ENCODE measurements at places on chromosomes 7 and 10.
A peak's percentile ranks its signal among the peaks of the same experiment; 100 is the strongest.

GRCh38 chr10:132943058-132943790 is 854 bp upstream of the CFAP46 start:
- DNase-seq: no peak

- no peak for DNase-seq
Measured at GRCh38 chr7:96052860-96053470, 268.9 kb downstream of the SLC25A13 start.

DNA sequence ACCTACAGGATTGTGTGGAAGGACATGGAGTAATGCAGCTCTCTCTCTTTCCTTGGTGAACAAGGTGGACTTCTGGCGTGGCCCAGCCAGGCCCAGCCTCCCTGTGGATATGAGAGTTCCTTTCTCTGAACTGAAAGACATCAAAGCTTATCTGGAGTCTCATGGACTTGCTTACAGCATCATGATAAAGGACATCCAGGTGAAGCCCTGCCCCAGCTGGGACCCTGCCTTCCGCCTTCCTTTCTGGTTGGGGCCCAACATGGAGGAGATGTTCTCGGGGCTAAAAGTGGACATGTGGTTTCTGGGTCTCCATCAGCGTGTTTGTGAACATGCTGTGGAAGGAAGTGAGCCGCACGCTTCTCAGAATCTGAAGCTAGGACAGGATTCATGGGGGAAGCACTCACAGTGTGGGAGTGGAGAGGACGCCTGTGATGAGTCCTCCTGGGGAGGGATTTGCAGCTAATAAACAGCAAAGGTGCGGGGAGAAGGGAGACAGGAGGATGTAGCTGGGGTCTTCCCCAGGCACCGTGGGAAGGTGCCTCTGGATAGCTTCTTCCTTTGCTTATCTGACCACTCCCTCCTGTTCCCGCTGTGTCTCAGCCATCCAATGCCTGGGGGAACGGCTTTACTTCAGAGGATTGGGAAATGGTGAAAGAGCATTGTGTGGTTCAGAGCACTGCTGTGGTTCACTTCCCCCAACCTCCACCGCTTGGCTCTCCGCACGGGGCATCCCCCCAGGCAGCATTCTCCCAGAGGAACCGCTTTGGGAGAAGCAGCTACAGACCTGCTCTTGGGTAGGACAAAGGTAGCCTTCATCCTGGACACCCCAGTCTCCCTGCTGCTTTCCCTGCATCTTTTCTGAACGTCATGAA is 5.5 kb downstream of the CPA5 start:
- no peak for DNase-seq

- DNase-seq: no peak
Measured at GRCh38 chr10:7659560-7659959, 7.2 kb downstream of the ITIH5 start.

GRCh38 chr10:118569882-118570252 is 25.6 kb downstream of the PRLHR start:
- no peak for DNase-seq

DNA sequence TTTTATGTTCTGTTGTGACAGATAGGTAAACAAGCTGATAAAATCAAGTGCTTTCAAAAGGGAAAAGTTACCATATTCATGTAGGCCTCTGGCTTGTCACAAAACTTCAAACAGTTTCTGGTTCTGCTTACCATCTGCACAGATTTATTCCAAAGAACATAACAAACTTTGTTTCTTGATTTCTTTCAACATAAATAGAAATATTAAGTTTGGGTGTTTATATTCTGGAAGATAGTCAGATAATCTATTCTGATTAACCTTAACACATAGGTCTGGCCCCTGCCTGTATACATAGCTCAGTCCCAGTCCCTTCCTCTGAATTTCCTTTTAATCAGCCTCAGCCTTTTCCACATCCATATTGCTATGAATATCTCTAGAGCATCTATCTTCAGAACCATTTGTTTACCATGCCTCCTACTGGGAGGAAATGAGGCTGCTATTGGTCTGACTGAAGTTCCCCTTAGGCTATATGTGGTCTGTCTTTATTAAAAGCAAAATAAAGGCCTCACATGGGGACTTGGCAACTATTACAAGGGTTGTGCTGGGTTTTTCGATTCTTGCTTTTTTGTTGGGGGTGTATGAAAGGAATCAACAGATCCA is 319.0 kb downstream of the HPSE2 start:
- DNase-seq: no peak

GRCh38 chr7:139618482-139619366 is 95.2 kb downstream of the CLEC2L start:
- DNase-seq: no peak

DNA sequence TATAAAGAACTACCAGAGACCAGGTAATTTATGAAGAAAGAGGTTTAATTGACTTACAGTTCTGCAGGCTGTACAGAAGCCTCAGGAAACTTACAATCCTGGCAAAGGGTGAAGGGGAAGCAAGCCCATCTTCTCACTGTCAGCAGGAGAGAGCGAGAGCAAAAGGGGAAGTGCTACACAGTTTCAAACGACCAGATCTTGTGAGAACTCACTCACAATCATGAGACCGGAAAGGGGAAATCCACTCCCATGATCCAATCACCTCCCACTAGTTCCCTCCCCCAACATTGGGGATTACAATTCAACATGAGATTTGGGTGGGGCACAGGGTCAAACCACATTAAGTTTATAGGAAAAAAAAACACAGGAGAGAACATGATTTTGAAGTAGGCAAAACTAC is 222.1 kb upstream of the SHH start:
- DNase-seq: no peak

GRCh38 chr10:107031931-107032699 is 132.4 kb downstream of the SORCS1 start:
- DNase-seq: no peak

DNA sequence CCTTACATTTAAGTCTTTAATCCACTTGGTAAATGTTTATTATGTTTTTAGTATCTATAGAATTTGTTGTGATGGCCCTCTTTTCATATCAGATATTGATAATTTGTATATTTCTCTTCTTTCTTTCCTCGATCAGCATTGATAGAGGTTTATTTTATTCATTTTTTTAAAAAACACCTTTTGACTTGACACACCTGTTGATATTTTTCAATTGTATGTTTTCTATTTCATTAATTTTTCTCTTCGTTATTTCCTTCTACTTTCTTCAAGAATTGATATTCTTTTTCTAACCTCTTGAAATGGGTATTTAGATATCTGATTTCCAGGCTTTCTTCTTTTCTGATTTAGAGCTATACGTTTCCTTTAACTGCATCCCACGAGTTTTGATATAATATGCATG is 50.9 kb downstream of the BTBD16 start:
- DNase-seq: no peak

DNA sequence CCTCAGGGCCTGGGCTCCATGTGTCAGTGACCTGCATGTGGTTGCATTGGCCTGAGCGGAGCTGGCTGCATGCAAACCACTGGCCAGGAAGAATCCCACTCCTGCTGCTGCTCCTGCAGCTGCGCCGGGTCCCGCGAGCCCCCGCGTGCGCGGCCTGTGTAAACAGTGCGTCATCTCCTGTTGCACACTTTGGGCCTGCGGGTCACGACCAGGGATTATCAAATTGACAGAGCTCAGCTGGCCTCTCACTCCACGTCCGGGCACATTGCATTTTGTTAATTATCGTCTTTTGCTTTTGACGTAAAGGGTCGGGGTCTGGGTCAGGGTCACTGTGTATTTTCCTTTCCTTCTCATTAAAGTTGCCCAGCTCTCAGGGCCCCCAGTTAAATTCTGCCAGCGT is 132.6 kb downstream of the RGS10 start:
- DNase-seq: no peak

- DNase-seq: no peak
Measured at GRCh38 chr7:105296491-105296890, 92.2 kb downstream of the SRPK2 start.

GRCh38 chr10:77296534-77297392 is 340.8 kb downstream of the KCNMA1 start:
- DNase-seq: no peak

- DNase-seq: no peak
Measured at GRCh38 chr7:120806669-120807068, 51.3 kb downstream of the TSPAN12 start.

GRCh38 chr10:126838316-126838715 is 66.9 kb upstream of the DOCK1 start:
- no peak for DNase-seq

- no peak for DNase-seq
Measured at GRCh38 chr7:92763636-92764423, 72.5 kb downstream of the CDK6 start.

- no peak for DNase-seq
Measured at GRCh38 chr7:27179503-27180430, 5.3 kb downstream of the HOXA11 start.

DNA sequence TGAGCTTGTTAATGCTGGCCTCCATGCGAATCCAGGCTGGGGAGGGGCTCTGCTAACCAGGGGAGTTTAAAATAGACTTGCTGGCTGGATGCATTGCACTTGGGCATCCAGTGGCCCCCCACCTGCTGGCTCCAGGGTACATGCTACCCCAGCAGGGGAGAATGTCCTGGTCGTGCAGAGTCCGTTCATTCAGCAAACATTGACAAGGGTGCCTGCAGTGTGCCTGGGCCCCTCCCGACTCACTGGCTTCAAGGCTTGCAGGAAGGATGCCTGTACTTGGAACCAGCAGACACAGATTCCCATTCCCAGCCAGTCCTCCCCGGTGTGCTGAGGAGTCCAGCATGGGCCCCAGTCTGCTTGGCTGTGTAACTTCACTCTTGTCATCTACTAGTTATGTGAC is 1.5 kb downstream of the SLC29A3 start:
- DNase-seq: no peak

DNA sequence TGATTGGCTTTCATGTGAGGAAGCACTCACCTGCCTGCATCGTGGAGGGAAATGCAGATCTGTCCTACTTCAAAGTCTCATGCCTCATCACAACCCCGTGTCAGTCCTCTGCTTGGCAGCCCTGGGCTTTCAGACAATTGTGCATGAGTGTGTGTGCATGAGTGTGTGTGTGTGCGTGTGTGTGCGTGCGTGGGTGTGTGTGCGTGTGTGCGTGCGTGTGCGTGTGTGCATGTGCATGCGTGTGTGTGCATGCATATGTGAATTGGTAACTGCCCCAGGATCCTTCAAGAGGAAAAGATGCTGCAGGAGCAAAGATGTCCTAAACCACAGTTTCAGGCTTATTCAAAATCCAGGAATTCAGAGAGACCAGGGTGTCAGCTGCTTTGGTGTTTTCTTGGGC is 71.3 kb downstream of the LANCL2 start:
- no peak for DNase-seq

- no peak for DNase-seq
Measured at GRCh38 chr10:48467669-48468068, 137.2 kb downstream of the ARHGAP22 start.

DNA sequence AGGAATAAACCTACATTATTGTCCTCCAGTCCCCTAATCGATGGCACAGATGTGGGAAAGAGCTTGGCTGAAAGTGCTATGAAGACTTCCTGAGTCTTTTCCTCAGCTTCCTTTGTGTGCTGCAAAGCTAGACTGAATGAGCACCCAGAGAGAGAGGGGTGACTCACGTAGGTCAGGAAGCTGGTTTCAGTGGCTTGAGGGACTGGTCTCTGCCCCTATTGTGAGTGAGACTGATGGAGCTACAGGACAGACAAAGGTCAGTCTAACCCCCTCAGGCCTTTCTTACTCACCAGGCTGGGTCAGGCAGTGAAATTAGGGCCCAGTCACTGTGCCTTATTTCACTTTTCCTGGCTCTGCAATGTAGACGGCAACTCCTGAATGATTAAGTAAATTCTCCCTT is 171.1 kb upstream of the GRB10 start:
- no peak for DNase-seq

DNA sequence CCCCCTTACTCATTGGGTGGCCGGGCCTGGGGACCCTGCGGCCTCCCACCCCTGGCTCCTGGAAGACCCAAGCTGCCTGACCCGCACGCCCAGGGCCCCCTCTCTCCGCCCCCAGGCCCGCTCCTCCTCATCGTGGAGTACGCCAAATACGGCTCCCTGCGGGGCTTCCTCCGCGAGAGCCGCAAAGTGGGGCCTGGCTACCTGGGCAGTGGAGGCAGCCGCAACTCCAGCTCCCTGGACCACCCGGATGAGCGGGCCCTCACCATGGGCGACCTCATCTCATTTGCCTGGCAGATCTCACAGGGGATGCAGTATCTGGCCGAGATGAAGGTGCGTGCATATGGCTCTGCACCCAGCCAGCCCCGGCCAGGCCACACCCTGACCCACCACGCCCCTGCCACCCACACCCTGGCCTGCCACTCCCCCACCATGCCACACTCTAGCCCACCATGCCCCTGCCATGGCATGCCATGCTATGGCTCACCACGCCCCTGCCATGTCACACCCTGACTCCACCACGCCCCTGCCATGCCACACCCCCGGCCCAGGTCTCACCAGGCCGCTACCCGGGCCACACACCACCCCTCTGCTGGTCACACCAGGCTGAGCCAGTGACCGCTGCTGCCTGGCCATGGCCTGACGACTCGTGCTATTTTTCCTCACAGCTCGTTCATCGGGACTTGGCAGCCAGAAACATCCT is 18.7 kb upstream of the CSGALNACT2 start:
- DNase-seq: no peak

- DNase-seq: no peak
Measured at GRCh38 chr7:123581162-123581459, 20.5 kb upstream of the ASB15 start.

GRCh38 chr7:130493275-130493873 is 1.5 kb downstream of the MEST start:
- DNase-seq: no peak

DNA sequence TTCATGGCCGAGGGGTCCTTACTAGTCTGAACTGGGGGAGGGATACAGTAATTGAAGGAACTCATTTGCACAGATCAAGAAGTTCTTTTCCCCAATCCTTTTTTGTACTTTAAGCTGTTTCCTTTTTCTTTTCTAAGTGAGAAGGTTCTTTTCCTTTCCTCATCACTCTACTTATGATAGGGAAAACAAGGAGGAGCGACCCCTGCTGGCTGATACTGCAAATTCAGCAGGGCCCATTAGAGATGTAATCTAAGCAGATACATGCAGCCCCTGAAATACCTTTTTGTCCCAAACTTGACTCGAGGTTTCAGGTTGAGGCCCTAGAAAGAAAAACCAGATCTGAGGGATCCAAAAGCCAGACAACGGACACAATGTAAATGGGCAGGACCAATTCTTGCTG is 305.5 kb downstream of the DNAJB9 start:
- DNase-seq: peak; percentile 14
